ENCODE measurements at places on chromosomes 6 and 20. TPM values are rescaled to one million over a fixed set of nuclear protein-coding genes. Genes with fewer than 3 reads are reported as not detected.

THBS2 gene
- 2.0 TPM for total RNA-seq

BPIFA1 gene
- not detected for total RNA-seq

GABRR2 gene
- total RNA-seq: 0.67 TPM

TP53TG5 gene
- total RNA-seq: not detected

FOXF2 gene
- total RNA-seq: 0.10 TPM

C4B gene
- total RNA-seq: 0.76 TPM

PTPN1 gene
- total RNA-seq: 71.6 TPM

RFX6 gene
- not detected for total RNA-seq

DYNLT1 gene
- 78.6 TPM for total RNA-seq

CLVS2 gene
- not detected for total RNA-seq

MCM8 gene
- total RNA-seq: 9.2 TPM

SLC22A16 gene
- not detected for total RNA-seq

PLA2G7 gene
- total RNA-seq: 0.19 TPM

ARHGAP18 gene
- 138 TPM for total RNA-seq

CST7 gene
- total RNA-seq: not detected

TMEM170B gene
- total RNA-seq: 2.3 TPM

KCNQ2 gene
- not detected for total RNA-seq

FRS3 gene
- total RNA-seq: 2.0 TPM

C20orf96 gene
- 4.8 TPM for total RNA-seq

WFDC10B gene
- total RNA-seq: not detected

PPP1R14C gene
- not detected for total RNA-seq

GSTA2 gene
- not detected for total RNA-seq

TBXT gene
- not detected for total RNA-seq

GCNT2 gene
- total RNA-seq: 18.9 TPM

UBE2C gene
- 18.9 TPM for total RNA-seq

RBM24 gene
- 4.0 TPM for total RNA-seq

ZBTB46 gene
- total RNA-seq: 14.4 TPM

ESF1 gene
- total RNA-seq: 11.6 TPM

AARS2 gene
- 14.4 TPM for total RNA-seq

LIN28B gene
- total RNA-seq: not detected

SLA2 gene
- total RNA-seq: not detected

Data from vein endothelial cell (primary cell).